ENCODE measurements at places on chromosomes 3 and 15.

DNA sequence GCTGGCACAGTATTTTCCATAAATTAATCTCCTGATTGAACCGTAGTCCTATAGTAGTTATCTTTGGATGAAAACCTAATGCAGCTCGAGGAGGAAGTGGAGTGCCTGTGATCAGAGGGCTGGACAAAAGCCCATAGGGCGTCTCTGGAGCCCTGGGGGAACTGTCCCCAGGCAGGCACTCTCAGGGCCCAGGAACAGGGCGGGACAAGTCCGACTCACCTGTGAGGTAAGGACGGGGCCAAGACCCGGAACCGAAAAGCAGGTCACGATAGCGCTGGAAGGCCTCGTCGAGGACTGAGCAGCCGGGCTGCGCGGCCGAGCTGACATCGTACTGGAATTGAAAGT is 341 bp downstream of the HEXA start:
- no peak for DNase-seq

- no peak for DNase-seq
Measured at GRCh38 chr3:187968883-187969580, 184.9 kb upstream of the LPP start.

GRCh38 chr3:139454346-139454745 is 22.0 kb downstream of the RBP2 start:
- no peak for DNase-seq

DNA sequence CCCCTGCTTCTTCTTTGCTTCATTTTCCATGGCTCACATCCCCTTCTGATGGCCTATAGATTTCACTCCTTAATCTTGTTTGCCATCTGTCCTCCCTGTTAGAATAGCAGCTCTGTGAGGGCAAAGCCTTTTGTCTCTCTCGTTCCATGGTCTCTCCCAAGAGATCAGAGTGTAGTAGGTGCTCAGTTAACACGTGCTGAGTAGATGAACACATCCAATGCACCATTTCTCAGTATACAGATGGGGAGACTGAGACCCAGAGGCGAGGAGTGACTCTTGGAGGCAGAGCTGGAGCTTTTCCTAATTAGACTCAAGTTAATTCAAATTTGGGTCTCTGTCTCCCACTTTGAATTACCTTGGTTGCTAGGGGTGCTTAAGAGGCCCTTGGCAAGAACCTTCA is 4.2 kb downstream of the PAQR5 start:
- DNase-seq, result no peak

DNA sequence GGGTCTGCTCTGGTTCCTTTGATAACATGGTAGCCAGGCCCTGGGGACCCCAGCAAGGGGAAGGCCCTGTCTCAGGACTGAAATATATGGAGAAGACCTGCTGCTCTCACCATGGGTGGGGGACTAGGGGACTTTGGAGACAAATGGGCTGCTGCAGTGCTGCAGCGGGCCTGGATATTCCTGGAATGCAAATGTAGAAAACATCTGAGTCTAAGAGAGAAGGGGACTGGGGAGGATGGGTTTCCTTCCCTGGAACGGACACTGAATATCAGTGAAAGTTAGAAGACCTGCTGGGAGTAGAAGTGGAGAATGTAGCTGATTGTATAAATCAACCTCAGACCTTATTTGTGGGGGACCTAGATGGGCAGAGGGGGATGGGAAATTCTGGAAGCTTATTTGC is 3.1 kb upstream of the HCN4 start:
- DNase-seq, result no peak

DNA sequence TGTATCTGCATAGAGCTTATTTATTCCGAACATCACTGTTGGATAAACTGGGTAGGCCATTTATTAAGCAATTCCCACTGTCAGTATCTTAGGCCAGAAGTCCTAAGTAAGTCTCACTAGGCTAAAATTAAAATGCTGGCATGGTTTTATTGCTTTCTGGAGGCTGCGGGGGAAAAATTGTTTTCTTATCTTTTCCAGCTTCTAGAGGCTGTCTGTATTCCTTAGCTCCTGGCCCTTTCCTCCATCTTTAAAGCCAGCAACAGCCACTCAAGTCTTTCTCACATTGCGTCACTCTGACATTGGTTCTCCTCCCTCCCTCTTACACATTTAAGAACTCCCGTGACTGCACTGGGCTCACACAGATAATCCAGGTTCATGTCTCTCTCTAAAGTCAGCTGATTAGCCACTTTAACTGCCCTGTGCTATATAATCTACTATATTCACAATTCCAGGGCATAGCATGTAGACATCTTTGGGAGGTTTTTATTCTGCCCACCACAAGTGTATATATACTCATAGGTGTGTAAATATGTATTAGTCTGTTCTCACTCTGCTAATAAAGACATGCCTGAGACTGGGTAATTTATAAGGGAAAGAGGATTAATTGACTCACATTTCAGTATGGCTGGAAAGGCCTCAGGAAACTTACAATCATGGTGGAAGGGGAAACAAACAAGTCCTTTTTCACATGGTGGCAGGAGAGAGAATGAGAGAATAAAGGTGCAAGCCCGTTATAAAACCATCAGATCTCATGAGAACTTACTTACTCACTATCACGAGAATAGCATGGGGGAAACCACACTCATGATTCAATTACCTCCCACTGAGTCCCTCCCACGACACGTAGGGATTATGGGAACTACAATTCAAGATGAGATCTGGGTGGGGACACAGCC is 113.5 kb upstream of the SLC7A14 start:
- DNase-seq, result no peak

- no peak for DNase-seq
Measured at GRCh38 chr15:64454282-64454681, 6.1 kb upstream of the ZNF609 start.

GRCh38 chr3:46312991-46313390 is 40.9 kb upstream of the CCR2 start:
- DNase-seq, result no peak

GRCh38 chr3:165259541-165260193 is 63.5 kb upstream of the SLITRK3 start:
- no peak for DNase-seq

GRCh38 chr3:14127516-14128161 is 2.8 kb downstream of the TMEM43 start:
- peak; percentile 2 for DNase-seq

GRCh38 chr15:72423256-72423655 is 25.2 kb downstream of the TMEM202 start:
- DNase-seq, result no peak

- no peak for DNase-seq
Measured at GRCh38 chr3:1623896-1624295, 474.8 kb upstream of the CNTN4 start.

GRCh38 chr3:85475346-85475745 is 516.6 kb downstream of the CADM2 start:
- no peak for DNase-seq

- DNase-seq, result no peak
Measured at GRCh38 chr3:127803619-127804018, 18.7 kb downstream of the MGLL start.

DNA sequence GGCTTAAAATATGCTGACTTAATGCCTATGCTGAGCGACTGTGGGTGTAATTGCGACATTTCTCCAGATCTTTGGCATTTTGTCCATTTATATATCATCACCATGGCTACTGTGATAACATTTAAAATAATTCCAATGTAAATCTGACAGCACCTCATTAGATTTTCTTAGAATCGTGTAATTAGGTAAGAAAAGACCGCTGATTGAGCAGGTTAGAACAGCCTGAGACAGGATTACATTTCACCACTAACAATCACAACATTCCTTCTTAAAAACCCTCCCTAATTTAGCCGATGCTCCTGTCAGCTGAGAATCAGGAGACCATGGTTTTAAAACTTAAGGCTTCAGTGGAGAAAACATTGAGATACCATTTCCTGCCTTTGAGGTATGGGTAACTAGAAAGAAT is 455.3 kb upstream of the PDZRN3 start:
- no peak for DNase-seq

DNA sequence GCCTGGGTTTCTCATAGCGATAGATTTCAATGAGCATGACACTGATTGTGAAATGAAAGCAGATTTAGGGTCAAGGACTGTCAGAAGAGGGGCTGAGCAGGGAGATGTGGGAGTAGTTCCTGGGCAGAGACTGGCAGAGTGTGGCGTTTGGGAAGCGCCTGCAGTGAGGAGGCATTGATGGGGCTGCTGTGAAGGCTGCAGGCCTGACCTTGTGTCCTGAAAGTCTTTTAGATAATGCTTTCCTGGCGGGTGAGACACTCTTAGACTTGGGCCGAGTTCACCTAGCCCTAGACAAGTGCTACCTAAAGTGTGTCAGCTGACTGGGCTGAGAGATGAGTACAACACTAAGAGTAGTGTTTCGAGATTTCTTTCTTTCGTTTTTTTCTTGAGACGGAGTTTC is 20.7 kb downstream of the USP13 start:
- no peak for DNase-seq

- no peak for DNase-seq
Measured at GRCh38 chr3:52742418-52743041, 28.2 kb downstream of the NEK4 start.

- no peak for DNase-seq
Measured at GRCh38 chr3:11626084-11626463, 17.6 kb downstream of the VGLL4 start.

DNA sequence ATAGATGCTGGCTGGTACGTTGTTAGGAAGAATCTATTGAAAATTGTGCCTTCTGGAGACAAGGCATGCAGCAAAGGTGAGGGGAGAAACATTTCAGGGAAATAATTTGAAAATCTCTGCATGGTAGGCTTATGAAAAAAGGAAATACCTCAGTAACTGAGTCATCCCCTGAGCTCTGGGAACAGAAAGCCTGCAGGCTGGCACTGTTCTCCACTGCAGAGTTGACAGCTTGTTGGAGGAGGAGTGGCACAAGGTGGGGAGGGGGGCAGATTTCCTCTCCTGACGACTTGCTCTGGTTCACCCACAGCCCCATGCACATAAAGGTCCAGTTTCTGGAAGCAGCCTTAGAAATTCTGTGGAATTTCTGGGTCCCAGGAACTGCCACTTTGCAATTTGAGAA is 179.4 kb downstream of the ABHD5 start:
- DNase-seq, result peak; percentile 33

- DNase-seq, result no peak
Measured at GRCh38 chr3:60206206-60206605, 1045.0 kb downstream of the FHIT start.

- no peak for DNase-seq
Measured at GRCh38 chr3:133591271-133591742, 17.8 kb downstream of the CDV3 start.

DNA sequence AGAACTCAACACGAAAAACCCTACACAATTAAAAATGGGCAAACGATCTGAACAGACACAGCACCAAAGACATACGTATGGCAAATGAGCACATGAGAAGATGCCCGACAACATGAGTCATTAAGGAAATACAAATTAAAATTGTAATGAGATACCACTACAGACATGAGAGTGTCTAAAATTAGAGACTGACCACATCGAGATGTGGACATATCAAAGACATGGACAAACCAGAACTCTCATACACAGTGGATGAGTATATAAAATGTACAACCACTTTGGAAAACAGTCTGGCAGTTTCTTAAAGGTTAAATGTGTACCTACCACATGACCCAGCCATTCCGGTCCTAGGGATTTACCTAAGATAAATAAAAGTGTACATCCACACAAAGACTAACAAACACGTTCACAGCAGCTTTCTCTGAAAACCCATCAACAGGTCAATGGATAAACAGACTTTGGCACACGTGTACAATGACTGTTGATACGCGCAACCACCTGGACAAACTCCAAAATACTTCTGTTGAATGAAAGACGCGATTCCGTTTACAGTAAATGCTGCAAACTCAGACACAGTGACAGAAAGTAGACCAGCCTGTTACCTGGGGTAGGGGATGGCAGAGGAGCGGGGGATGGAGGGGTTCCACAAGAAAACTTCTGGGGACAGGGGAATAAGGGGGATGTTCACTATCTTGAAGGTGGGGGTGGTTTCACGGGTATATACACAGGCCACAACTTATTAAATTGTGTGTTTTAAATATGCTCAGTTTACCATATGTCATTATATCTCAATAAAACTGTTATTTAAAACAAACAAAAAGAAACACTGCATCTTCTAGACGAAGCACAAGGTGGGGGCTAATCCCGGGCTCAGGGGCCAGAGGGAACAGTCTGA is 2.1 kb downstream of the TNK2 start:
- no peak for DNase-seq

DNA sequence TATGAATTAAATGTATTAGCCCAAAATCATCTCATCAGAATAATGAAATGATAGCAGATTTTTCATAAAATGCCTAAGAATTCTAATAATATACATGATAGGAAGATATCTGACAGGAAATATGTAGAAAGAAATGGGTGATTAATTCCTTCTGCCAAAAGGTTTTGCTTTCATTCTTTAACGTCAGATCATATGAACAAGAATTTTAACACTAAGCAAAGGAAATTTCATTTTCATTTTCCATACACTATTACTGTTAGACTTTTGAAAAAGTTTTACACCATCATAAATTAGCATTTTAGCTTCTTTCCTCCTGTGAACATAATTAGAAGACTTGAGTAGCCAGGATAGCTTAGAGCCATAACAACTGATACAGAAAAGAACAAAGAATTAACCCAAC is 1099.9 kb downstream of the NSUN3 start:
- DNase-seq, result no peak

DNA sequence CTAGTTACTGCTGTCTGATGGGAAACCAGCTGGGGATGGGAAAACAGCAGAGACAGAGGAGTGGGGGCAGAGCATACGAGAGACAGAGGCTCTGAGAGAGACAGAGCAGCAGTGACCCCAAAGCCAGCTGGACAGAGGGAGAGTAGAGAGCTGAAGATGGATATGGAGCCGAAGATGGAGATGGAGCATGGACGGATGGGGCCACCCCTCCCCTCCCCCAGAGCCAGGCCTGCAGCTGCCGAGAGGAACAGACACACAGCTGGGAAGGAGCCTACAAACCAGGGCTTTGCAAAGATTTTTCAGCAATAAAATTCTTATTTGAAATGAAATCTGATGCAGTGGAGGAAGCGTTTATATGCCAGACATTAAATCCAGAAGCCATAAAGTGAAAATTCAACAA is 167.6 kb upstream of the LINGO1 start:
- DNase-seq, result no peak

DNA sequence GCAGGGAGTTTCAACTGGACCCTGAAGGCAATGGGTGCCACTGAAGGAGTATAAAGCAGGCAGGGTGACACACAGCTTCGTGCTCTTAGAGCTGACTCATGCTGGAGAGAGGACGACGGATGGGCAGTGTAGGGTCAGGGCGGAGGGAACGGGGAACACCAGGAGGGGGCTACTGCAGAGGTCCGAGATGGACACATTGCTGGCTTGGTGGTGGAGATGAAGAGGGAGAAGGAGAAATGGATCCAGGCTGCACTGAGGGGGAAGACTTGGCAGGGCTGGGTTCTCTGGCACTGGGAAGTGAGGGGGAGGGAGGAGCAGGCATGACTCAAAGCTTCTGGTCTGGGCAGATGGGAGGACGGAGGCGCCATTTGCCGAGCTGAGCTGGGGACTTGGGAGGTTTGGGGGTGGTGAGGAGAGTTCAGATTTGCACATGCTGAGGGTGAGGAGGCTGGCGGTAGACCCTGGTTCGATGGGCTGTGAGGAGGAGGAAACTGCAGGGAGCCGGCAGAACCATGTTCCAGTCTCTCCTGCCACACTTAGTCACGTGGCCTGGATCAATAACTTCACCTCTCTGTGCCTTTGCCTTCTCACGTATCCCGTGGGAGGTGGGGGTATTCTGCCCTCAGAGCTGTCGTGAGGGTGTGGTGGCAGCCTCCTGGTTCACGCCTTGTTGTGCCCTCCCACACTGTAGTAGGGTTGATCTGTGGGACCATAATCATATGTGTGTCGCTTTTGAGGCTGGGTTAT is 4.6 kb upstream of the KCTD6 start:
- DNase-seq, result no peak

GRCh38 chr3:40713795-40714194 is 189.0 kb downstream of the ZNF621 start:
- DNase-seq, result no peak

Measured in H9 (cell line).